ENCODE measurements at places on chromosomes 4 and X.

DNA sequence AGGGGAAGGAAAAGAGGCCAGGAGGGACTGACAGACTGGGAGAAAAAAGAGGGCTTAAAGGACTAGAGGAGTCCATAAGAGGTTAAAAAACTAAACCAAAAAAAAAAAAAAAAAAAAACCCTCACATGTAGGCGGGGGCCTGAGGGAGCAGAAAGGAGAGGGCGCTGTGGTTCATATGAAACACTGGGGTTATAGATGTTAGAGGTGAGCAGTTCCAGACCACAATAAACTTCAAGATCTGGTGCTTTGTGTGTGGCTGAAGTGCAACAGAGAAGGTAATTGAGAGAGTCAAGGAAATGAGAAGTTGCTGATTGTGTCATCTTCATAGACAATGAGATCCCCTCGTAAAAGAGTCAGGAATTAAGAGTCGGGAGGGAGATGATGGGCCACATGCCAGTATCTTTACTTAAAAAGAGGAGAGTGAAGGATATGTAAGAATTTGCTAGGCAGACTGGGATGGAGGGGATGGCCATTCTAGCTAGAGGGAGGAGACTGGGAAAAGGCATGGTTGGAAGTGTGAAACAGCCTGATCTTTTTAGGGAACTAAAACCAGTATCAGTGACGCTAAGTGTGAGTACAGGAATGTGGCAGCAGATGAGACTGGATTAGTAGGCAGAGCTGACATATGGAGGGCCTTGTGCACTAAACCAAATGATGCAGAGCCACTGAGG lies 18.4 kb upstream of the OGT start:
- DNase-seq: peak; percentile 20

DNA sequence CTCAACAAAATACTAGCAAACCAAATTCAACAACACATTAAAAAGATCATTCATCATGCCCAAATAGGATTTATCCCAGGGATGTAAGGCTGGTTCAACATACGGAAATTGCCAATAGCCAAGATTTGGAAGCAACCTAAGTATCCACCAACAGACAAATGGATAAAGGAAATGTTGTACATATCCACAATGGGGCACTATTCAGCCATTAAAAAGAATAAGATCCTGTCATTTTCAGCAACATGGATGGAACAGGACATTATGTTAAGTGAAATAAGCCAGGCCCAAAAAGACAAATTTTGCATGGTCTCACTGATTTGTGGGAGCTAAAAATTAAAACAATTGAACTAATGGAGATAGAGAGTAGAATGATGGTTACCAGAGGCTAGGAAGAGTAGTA lies 82.0 kb upstream of the FAM241A start:
- no peak for DNase-seq

- no peak for DNase-seq
These were observed 5.7 kb downstream of the IL15 start for GRCh38 chr4:141642063-141642462.

DNA sequence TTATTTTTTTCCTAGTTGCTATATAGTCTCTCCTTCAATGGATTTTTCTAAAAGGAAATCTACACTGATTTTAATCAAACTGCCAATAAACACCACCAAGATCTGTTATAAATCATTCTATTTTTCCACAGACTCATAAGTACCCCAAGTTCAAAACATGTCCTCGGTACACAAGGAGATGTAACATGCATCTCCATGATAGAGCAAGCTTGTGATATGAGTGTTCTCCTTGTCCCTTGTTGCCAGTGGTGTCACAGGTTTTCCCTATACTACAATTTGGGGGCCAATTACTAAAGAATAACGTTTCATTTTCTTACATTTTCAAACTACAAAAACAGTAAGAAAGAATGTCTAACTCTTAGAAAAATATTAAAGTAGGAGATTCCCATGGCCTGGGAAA lies 491 bp downstream of the ARHGEF6 start:
- DNase-seq: no peak

GRCh38 chr4:115187136-115187535 lies 73.7 kb upstream of the NDST4 start:
- DNase-seq: no peak

GRCh38 chr4:73620115-73620792 lies at the start of gene RASSF6:
TSS of gene RASSF6 (minus strand) at chr4:73620436. CDS start at chr4:73611795, 8,641 bp downstream.
- DNase-seq: peak; percentile 4

DNA sequence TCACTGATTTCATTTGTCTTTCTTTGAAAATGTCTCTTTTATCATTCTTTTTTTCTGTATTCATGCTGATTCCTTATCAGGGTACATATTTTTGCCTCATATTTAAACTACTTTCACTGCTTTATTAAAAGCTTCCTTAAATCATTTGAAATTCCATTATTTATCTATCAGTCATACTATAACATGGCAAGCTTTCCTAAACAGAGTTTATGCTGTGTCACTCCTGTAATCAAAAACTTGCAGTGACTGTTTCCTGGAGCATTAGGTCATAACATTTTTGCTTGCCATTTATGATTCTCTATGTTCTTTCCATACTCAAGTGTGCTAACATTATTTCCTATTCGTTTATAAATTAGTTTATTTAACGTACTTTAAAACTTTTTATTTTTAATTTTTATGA lies 203.7 kb downstream of the BMPR1B start:
- DNase-seq: no peak

DNA sequence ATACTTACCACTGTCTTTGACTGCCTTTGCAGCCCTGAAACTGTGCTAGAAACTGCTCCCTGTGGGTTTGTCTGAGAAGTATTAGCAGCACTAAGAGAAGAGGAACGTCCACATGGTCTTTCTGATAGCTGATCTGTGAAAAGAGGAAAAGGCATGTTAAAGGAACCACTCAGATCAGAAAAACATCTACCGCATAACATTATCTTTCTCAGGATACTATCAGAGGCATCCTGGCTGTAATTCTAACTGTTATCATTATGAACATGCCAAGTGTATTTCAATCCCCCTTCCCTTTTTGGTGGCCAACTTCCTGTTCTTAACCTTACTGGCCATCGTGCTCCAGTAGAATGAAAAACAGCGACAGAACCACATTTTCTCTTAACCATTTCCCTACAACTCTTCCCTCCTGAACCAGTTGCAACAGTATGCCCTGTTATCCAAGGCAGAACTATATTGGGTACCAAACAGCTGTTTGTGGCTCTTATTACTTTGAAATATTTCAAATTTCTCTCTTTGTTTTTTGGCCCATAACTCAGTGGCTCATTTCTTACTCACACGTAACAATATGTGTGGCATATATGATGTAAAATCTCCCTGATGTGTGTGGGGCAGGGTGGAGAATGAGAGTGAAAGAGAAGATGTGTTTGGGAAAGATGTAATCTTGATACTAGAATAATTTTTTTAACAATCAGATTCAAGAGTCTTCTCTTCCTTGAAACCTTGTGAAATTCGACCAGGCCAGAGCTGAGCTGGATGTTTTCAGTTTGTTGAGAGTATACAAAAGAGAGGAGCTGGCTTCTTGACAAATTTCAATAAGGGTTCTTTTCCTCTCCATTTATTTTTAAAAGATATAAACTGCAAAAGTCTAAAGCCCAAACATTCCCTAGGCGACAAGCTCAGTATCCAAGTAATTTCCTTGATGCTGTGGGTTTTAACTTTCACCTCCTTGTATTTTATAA lies 35.2 kb downstream of the ARHGEF6 start:
- no peak for DNase-seq

GRCh38 chrX:103329991-103330390 lies at the start of gene TCEAL7:
TSS of gene TCEAL7 (plus strand) at chrX:103330239. CDS start at chrX:103331404, 1,165 bp downstream.
- no peak for DNase-seq

DNA sequence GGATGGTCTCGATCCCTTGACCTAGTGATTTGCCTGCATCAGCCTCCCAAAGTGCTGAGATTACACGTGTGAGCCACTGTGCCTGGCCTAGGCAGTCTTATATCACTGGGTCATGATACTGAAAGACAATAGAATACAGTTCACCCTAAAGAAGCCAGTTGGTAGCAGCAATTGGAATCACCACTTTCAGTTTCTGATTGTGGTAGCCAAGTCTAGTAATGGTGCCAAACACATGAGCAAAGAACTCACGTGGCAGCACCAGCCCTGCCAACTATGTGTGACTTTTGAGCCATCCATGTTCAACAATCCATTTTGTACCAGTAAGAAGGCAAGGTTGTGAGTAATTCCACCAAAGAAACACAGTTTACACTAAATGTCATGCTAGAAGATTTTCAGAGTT lies 548.4 kb downstream of the KLHL13 start:
- DNase-seq: no peak

- DNase-seq: no peak
These were observed 59.7 kb upstream of the VCX3B start for GRCh38 chrX:8404926-8405325.

DNA sequence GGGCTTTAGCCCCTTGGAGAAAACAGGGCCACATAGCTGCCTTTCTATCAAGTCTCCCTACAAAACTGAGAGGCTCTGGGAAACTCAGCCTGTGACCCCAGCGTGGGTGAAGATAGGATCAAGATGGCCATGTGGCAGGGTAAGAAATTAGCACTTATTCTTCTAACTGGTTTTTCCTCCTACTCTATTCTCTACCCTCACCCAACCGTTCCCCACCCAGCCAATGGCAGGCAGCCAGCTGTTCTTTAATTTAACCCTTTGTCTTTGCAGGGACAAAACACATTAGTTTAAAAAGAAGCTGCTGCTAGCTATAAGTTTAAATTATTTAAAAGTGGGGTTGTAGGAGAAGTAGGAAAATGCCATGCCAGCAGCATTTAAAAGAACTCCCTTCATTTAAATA lies 2.8 kb downstream of the CLCN5 start:
- no peak for DNase-seq

- DNase-seq: no peak
These were observed 39.3 kb upstream of the SPINK2 start for GRCh38 chr4:56860781-56861180.

DNA sequence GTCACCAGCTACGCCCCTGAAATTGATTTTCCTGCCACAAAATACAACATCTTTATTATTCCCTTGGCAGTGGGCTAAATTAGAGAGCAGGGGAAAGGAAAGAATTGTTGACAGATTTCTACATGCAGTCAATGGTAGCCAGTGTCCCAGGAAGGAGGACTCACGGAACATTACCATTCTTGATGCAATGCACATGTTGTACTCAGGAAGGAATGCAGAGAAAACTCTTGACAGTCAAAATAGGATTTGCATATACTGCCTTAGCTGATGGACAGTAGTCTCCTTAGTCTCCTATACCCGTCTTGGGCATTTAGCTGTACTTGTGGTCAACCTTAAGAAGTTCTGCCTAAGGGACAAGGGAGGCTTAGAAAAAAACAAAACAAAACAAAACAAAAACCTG lies 158.0 kb upstream of the GYPA start:
- no peak for DNase-seq

DNA sequence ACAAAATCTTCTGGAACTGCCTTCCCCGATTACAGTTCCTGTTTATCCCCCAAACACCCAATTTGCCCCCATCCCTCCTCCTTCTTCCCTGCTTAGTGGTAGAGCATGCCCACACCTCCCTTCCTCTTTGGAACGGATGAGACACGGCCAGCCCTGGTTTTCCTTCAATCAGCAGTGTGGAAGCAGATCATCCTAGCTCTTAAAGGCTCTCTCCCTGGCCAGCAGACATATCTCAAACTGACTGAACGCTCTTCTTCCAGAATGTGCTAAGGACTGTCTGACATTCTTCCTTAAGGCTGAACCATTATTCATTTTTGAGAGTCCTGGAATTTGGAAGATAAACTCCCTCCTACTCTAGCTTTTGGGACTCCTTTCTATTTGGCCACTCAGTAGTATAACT lies 161.1 kb downstream of the TRIML1 start:
- no peak for DNase-seq

DNA sequence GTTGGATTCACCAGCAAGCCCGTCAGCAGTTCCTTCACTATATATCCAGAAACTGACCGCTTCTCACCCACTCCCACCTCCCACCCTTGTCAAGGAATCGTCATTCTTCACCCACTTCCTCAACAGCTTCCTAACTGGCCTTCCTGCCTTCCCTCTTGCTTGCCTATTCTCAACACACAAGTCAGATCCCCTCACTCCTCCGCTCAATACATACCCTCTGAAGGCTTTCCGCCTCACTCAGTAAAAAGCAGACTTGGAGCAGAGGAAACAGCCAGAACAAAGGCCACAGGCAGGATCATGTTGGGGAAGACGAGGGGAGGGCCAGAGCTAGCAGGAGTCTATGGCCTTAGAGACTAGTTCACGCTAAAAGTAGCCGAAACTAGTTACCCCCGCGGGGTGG lies 23.7 kb downstream of the RWDD4 start:
- DNase-seq: no peak

DNA sequence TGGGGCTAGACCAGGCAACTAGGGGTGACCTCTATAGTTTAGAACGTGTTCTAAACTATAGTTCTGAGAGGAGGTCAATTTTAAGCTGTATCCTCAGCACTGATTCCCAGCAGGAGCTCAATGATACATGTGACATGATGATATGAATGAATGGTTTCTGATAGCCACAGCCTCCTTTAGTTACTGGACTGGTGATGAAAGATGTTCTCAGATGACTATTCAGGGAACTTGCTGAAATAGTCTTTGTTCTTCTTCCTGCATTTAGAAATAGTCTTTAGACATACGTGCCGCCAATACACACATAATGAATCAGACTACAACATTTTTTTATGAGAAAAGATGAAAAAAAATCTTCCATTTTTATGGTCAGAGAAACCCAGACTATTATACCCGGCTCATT lies 116.3 kb upstream of the TMEM150C start:
- no peak for DNase-seq

DNA sequence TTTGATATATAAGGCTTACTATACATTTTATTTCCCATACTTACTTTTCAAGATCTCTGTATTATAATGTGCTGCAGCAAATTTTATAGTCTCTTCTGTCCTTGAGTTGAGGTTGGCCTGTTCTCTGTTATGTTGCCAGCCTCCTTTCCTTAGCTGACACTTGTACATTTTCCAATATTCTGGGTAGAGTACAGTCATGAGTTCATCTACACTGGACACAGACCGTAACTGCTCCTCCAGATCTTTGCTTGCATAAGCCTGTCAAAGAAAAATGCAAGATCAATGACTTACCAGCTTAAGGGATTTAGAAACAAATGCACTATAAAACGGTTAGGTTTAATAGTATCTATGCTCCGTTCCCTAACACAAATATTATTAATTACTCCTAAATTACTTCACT lies 63.2 kb downstream of the VEGFC start:
- no peak for DNase-seq

- DNase-seq: no peak
These were observed 59.3 kb upstream of the SOD3 start for GRCh38 chr4:24736066-24736465.

GRCh38 chr4:150145090-150145945 lies 67.1 kb downstream of the DCLK2 start:
- DNase-seq: no peak

DNA sequence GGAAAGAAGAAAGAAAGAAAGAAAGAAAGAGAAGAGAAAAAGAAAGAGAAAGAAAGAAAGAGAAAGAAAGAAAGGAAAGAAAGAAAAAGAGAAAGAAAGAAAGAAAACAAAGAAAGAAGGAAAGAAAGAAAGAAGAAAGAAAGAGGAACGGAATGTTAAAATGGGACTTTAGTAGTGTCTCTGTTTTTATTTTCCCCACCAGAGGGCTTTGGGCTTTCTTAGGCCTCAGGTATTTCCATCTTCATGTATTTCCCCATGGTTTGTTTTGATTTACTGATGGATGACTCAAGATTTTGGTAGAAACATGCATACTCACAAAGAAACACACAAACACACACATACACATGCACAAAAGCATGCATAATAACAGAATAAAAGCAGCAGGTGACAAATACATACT lies 181.2 kb downstream of the AFF2 start:
- no peak for DNase-seq

GRCh38 chr4:1932736-1933135 lies 61.5 kb downstream of the NSD2 start:
- DNase-seq: no peak

GRCh38 chrX:83845397-83845796 lies 15.5 kb upstream of the CYLC1 start:
- no peak for DNase-seq

GRCh38 chr4:124025428-124025827 lies 628.8 kb downstream of the SPRY1 start:
- no peak for DNase-seq

Measured in activated CD4-positive, alpha-beta T cell treated with anti-CD3 and anti-CD28 coated beads, Interleukin-2, amount 50 U/mL, for 1 hour (primary cell).